ENCODE measurements at places on chromosomes 3 and 15.

- no peak for DNase-seq
These were observed 101.4 kb downstream of the LARS2 start for GRCh38 chr3:45489730-45490309.

- no peak for DNase-seq
These were observed 12.4 kb upstream of the SOX2 start for GRCh38 chr3:181699171-181699903.

GRCh38 chr15:64213646-64214045 lies 50.8 kb upstream of the PPIB start:
- DNase-seq, result no peak

DNA sequence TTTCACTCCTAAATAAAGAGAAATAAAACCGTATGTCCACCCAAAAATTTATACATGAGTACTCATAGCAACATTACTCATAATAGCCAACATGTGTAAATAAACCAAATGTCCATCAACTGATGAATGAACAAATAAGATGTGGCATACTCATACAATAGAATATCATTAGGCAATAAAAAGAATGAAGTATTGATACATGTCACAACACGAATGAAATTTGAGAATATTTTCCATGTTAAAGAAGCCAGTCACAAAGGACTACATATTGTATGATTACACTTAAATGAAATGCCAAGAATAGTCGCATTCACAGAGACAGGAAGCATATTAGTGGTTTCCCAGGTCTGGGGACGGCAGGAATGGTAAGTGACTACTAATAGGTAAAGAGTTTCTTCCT lies 869.2 kb downstream of the IGSF11 start:
- DNase-seq, result no peak

- no peak for DNase-seq
These were observed 567.3 kb downstream of the GRM7 start for GRCh38 chr3:7428206-7428718.

DNA sequence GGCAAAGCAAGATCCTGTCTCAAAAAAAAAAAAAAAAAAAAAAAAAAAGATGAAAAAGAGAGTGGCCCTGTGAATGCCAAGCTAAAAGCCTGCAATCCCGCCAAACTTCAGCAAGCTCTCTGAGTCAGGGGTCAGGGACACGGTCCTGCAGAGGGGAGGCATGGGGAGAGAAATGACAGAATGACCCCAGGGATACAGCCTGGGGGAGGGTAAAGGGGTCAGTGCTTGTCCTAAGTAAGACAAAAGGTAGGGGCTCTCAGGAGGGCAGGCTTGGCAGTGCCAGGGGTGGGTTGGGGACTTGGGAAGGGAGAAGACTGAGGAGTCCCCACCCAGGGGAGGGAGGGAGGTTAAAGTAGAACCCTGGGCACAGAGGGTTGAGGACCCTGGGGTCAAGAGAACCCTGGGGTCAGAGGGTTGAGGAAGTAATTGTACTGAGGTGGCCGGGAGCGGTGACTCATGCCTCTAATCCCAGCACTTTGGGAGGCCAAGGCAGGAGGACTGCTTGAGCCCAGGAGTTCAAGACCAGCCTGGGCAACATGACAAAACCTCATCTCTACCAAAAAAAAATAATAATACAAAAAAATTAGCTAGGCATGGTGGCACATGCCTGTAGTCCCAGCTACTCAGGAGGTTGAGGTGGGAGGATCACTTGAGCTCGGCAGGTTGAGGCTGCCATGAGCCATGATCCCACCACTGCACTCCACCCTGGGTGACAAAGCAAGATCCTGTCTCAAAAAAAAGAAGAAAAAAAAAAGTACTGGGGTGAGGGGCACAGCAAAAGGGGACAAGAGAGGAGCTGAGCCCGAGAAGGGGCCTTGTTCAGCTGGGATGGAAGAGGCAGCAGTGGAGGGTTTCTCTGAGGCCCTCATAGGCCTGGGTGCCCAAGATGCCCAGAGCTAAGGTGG lies 5.2 kb upstream of the SEMA3B start:
- DNase-seq, result no peak

Measured in GM04504 (cell line).